ENCODE measurements at places on chromosomes 16 and 17. TPM values are rescaled to one million over a fixed set of nuclear protein-coding genes. Genes with fewer than 3 reads are reported as not detected.

The JPH3 gene
- total RNA-seq, result 2.0 TPM

The G6PC1 gene
- total RNA-seq, result not detected

The ZPBP2 gene
- not detected for total RNA-seq

The GRB7 gene
- 23.6 TPM for total RNA-seq

The RPL27 gene
- 1,982 TPM for total RNA-seq

The PLXDC1 gene
- total RNA-seq, result 6.6 TPM

The HSD17B2 gene
- total RNA-seq, result 2.9 TPM

The PDPK1 gene
- total RNA-seq, result 29.2 TPM

The CBFA2T3 gene
- total RNA-seq, result 2.7 TPM

The MAPT gene
- total RNA-seq, result 6.1 TPM

The GNAO1 gene
- total RNA-seq, result 16.2 TPM

The CDH8 gene
- total RNA-seq, result 0.98 TPM

The FBRS gene
- 28.7 TPM for total RNA-seq

The ENPP7 gene
- not detected for total RNA-seq

The PRR35 gene
- total RNA-seq, result not detected

The HOXB6 gene
- total RNA-seq, result 1.2 TPM

The DOC2A gene
- total RNA-seq, result 2.2 TPM

The YBX2 gene
- 0.25 TPM for total RNA-seq

The KRTAP1-4 gene
- not detected for total RNA-seq

The SLC5A11 gene
- not detected for total RNA-seq

The METTL22 gene
- 40.0 TPM for total RNA-seq

The ACSM2A gene
- total RNA-seq, result not detected

The RPS2 gene
- 3,117 TPM for total RNA-seq

The ZNF750 gene
- total RNA-seq, result 83.0 TPM

The BAHCC1 gene
- total RNA-seq, result 9.1 TPM

The CCL8 gene
- total RNA-seq, result 1.5 TPM

The PRSS33 gene
- not detected for total RNA-seq

The SPEM3 gene
- not detected for total RNA-seq

The HOXB7 gene
- 3.2 TPM for total RNA-seq

The SLC38A10 gene
- 67.5 TPM for total RNA-seq

The TMEM100 gene
- total RNA-seq, result 20.6 TPM
